ENCODE measurements at places on chromosomes 12 and 14.
A peak's percentile ranks its signal among the peaks of the same experiment; 100 is the strongest.

GRCh38 chr12:115650026-115650425, 627.5 kb downstream of the MED13L start:
- DNase-seq: no peak

GRCh38 chr12:106839333-106839732, 64.9 kb downstream of the RIC8B start:
- no peak for DNase-seq

- no peak for DNase-seq
Measured at GRCh38 chr14:100524233-100524932, 62.8 kb downstream of the BEGAIN start.

DNA sequence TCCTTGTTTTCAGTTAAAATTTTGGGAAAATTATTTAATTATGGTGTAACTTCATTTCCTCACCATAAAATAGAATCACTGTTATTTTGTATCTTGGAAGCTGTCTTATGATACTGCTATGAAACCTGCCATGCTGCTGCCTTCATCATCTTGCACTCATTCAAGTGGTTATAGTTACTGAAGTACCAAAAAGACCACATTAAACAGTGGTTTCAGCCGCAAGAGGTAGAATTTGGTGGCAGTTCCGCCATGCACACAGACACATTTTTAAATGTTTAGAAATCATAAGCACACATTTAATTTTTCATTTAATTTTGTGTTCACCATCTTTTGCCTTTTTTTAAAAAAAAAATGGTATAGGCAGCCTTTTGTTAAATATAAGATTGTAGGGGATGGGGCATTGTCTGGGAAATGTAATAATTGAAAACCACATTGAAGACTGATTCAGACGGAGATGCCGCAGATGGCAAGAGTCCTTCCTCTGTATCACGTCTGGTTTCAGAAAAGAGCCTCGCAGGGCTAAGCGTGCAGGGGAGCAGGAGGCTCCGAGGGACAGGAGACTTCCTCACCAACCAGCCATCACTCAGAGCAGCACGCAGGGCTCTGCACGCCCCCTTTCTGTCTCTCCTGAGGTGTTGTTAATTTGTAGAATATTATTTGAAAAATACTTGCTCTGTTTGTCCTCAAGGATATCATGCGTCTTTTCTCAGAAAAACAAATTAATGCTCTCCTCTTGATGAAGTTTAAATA, 115.2 kb upstream of the PELI2 start:
- no peak for DNase-seq

DNA sequence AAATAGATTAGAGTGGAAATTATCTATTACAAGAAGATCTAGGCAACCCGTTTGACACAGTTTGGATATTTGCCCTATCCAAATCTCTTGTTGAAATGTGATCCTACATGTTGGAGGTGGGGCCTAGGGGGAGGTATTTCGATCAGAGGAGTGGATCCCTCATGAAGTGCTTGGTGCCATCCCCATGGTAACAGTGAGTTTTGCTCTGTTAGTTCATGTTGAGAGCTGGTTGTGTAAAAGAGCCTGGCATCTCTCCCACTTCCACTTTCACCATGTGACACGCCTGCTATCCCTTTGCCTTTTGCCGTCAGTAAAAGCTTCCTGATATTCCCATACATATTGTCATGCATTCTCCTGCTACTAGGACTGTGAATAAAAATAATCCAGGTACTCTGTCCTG, 66.4 kb upstream of the FLRT2 start:
- no peak for DNase-seq

DNA sequence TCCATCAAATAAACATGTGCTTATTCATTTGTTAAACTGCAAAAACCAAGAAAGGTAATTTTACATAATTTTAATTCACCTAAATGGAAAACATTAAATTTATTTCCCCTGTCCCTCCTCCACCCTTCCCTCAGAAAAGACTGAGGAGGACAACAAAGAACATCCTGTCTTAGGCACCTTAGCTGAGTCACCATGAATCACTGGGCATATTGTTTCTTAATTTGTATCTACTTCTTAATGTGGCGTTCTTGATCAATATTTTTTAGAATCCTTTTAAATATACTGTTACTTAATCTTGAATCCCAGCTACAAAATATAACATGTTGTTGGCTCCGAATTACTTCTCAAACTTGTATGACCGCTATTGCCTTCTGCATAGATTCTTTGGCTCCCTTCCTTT, 23.5 kb downstream of the SIX6 start:
- no peak for DNase-seq

GRCh38 chr14:70881549-70882177, 25.6 kb upstream of the PCNX1 start:
- DNase-seq: no peak

DNA sequence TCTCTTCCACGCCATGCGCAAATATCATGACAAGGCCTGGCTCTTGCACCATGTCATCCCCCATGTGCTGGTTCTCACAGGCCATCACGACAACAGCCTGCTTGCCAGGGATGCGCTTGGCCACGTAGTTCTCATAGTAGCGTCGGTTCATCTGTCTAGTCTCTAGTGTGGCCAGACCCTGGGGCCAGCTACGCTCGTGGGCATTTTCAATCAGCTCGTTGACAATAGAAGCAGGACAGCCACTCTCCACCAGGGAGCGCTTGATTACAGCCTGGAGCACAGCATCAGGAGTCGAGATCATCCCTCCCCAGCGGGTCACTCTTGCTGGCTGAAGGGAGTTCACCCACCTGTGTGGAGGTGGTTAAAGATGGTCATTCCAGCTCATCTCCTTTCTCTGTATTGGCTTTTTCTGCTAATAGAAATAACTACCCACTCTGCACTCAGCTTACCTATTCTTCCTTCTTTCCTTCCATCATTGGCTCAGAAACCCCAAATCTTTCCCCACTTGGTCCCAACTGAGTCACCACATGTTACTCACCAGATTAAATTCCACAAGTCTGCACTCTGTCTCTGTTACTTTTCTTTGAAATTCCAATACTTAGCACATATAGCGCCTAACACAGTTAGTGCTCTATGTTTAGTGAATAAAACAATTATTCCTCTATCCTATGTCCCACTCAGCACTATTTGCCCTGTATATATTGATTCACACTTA, 15.1 kb downstream of the RNF41 start:
- no peak for DNase-seq

DNA sequence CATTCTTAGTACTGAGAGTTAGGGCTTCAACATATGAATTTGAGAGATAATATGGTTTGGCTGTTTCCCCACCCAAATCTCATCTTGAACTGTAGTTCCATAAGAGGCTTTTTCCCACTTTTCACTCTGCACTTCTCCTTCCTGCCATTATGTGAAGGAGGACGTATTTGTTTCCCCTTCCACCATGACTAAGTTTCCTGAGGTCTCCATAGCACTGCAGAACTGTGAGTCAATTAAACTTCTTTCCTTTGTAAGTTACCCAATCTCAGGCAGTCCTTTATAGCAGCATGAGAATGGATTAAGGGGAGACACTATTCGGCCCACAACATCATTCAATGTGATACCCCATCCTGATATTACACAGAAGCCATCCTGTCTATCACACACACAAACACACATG, 36.8 kb upstream of the ALG10B start:
- no peak for DNase-seq

GRCh38 chr14:51307551-51307950, 67.5 kb downstream of the TMX1 start:
- no peak for DNase-seq

- DNase-seq: peak; percentile 23
Measured at GRCh38 chr14:35879654-35880249, 53.6 kb downstream of the BRMS1L start.

- DNase-seq: no peak
Measured at GRCh38 chr12:66663611-66664010, 15.3 kb downstream of the GRIP1 start.

DNA sequence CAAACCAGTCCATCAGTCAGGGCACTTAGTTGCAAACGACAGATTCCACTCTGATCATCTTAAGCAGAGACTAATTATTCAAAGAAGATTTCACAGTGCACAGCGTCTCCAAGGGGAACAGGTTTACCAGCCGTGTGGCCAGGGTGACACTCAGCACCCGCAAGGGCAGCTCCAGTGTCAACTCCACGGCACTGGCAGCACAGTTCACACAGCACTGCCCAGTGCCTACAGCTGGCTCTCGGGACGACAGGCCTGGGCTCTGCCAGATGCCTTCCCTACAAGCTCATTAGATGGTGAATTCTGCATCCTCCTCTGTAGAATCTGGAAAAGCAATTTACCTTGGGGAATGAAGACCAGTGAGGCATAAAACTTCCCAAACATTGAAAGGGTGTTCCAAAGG, 4.9 kb downstream of the OR10P1 start:
- no peak for DNase-seq

- DNase-seq: no peak
Measured at GRCh38 chr12:20024194-20024593, 344.1 kb upstream of the PDE3A start.

DNA sequence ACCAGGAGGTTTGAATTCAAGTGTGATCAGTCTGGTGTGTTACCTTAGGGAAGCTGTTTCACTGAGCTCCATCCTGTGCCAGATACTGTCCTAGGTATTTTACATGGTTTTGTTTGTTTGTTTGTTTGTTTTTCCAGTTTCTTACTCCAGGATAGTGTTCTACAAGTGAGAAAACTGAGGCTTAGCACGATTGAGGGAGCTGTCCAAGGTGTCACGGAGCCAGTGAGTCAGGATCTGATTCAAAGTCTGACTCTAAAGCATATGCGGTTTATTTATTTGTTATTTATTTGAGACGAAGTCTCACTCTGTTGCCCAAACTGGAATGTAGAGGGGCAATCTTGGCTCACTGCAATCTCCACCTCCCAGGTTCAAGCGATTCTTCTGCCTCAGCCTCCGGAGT, 79.7 kb upstream of the GNG2 start:
- no peak for DNase-seq

GRCh38 chr14:31026077-31026449, at the start of gene STRN3:
Gene STRN3 (minus strand): TSS chr14:31026379. CDS start chr14:31026185, 194 bp downstream.
- DNase-seq: no peak

- DNase-seq: no peak
Measured at GRCh38 chr12:10756194-10756593, 33.1 kb upstream of the YBX3 start.

- no peak for DNase-seq
Measured at GRCh38 chr12:110269622-110270124, 11.4 kb upstream of the ATP2A2 start.

DNA sequence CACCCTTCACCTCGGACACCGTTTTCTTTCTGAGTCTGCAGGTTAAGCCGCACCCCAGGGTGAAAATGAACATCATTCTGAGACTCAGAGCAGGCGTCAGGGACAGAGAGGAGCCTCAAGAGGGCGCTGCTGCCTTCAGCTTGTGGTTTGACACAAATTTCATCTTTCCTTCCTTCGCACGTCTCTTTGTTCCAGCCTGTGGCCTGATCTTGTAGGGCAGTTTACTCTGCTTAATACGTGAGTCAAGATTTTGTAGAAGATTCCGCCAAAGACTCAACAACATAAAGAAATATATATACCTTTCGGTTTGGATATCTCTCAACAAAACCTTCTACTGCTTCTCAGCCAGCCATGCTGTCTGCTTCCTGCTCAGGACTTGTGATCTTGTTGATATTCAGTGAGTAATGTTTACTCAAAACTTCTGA, 329.3 kb upstream of the OR4E1 start:
- no peak for DNase-seq

Measured in NCI-H187 treated with DMSO at 0.1 percent for 48 hours (cell line).